Dermis blood vessel endothelial cell (primary cell): ENCODE measurements at places on chromosomes 16 and 17. TPM values are rescaled to one million over a fixed set of nuclear protein-coding genes. Genes with fewer than 3 reads are reported as not detected.

C16orf96 gene
- total RNA-seq, result not detected in 2 replicates

VAT1 gene
- total RNA-seq, result 195 and 261 TPM in 2 replicates

HNF1B gene
- total RNA-seq, result 0.05 and 0.34 TPM in 2 replicates

FBXW10 gene
- total RNA-seq, result not detected in 2 replicates

SHCBP1 gene
- total RNA-seq, result 9.7 and 41.9 TPM in 2 replicates

KATNIP gene
- total RNA-seq, result 23.1 and 23.2 TPM in 2 replicates

KRTAP16-1 gene
- 0.05 TPM in 1 of 2 replicates, not detected in the other for total RNA-seq

ACTG1 gene
- 6,291 and 7,288 TPM in 2 replicates for total RNA-seq

NLRC5 gene
- total RNA-seq, result 25.5 and 34.5 TPM in 2 replicates

DLX3 gene
- total RNA-seq, result not detected in 2 replicates

MILR1 gene
- total RNA-seq, result 2.7 and 3.2 TPM in 2 replicates

TEX14 gene
- under 0.01 and 0.05 TPM in 2 replicates for total RNA-seq

TLCD3B gene
- 0.47 TPM in 1 of 2 replicates, not detected in the other for total RNA-seq

ABCC6 gene
- under 0.01 and 0.47 TPM in 2 replicates for total RNA-seq

TBC1D3B gene
- total RNA-seq, result 0.85 and 1.6 TPM in 2 replicates

HID1 gene
- 53.8 and 65.1 TPM in 2 replicates for total RNA-seq

HOXB1 gene
- total RNA-seq, result not detected in 2 replicates

SLC22A31 gene
- 0.23 TPM in 1 of 2 replicates, not detected in the other for total RNA-seq

NPTX1 gene
- under 0.01 and 0.23 TPM in 2 replicates for total RNA-seq

TMC7 gene
- total RNA-seq, result 4.4 and 6.5 TPM in 2 replicates

C1QBP gene
- 246 and 318 TPM in 2 replicates for total RNA-seq

ZNF750 gene
- 0.05 TPM in 1 of 2 replicates, not detected in the other for total RNA-seq

ZNF652 gene
- total RNA-seq, result 11.4 and 15.9 TPM in 2 replicates

DNAI2 gene
- total RNA-seq, result not detected in 2 replicates

CD300A gene
- not detected in 2 replicates for total RNA-seq

AGRP gene
- total RNA-seq, result not detected in 2 replicates

MT1H gene
- not detected in 2 replicates for total RNA-seq

IL32 gene
- 29.5 and 133 TPM in 2 replicates for total RNA-seq

TBC1D3 gene
- total RNA-seq, result not detected in 2 replicates

KRT39 gene
- not detected in 2 replicates for total RNA-seq

SNAI3 gene
- 0.09 TPM in 1 of 2 replicates, not detected in the other for total RNA-seq

MAFG gene
- 19.7 and 22.4 TPM in 2 replicates for total RNA-seq

KRTAP9-8 gene
- not detected in 2 replicates for total RNA-seq

JUP gene
- total RNA-seq, result 416 and 862 TPM in 2 replicates

HGS gene
- total RNA-seq, result 59.7 and 98.5 TPM in 2 replicates

WNT9B gene
- total RNA-seq, result not detected in 2 replicates

GPT2 gene
- total RNA-seq, result 8.2 and 10.4 TPM in 2 replicates

CALB2 gene
- total RNA-seq, result not detected in 2 replicates

TOX3 gene
- total RNA-seq, result under 0.01 TPM in 1 of 2 replicates, not detected in the other

RPRML gene
- 0.09 TPM in 1 of 2 replicates, not detected in the other for total RNA-seq

TP53TG3B gene
- not detected in 2 replicates for total RNA-seq

OR4D1 gene
- not detected in 2 replicates for total RNA-seq

CASKIN1 gene
- total RNA-seq, result 0.05 and 0.17 TPM in 2 replicates

GPR139 gene
- total RNA-seq, result not detected in 2 replicates

PMFBP1 gene
- total RNA-seq, result 0.05 TPM in 1 of 2 replicates, not detected in the other

ZSCAN32 gene
- 12.4 and 12.6 TPM in 2 replicates for total RNA-seq

ICAM2 gene
- 443 and 748 TPM in 2 replicates for total RNA-seq
